A549 treated with DMSO at 1 μM for 4 hours (cell line): ENCODE measurements at places on chromosomes 13 and 19. TPM values are rescaled to one million over a fixed set of nuclear protein-coding genes. Genes with fewer than 3 reads are reported as not detected.

The RDH8 gene
- 0.26 to 0.63 TPM (median 0.44 TPM) in 5 replicates for total RNA-seq

The ELANE gene
- 0.13 to 0.17 TPM (median 0.14 TPM) in 3 of 5 replicates, not detected in the others for total RNA-seq

The DKKL1 gene
- total RNA-seq: 0.33 to 0.78 TPM (median 0.62 TPM) in 5 replicates

The CLDN10 gene
- 0.22 to 0.62 TPM (median 0.35 TPM) in 4 of 5 replicates, not detected in the other for total RNA-seq

The OR7A5 gene
- not detected in 5 replicates for total RNA-seq

The ZNF835 gene
- total RNA-seq: not detected in 5 replicates

The MIA gene
- not detected in 5 replicates for total RNA-seq

The CYP4F8 gene
- total RNA-seq: not detected in 5 replicates

The ZNF443 gene
- 0.89 to 1.4 TPM (median 1.00 TPM) in 5 replicates for total RNA-seq

The SHC2 gene
- 0.82 to 1.1 TPM (median 0.95 TPM) in 5 replicates for total RNA-seq

The FFAR2 gene
- total RNA-seq: 0.05 TPM in 1 of 5 replicates, not detected in the others

The ZNF99 gene
- not detected in 5 replicates for total RNA-seq

The POLR1G gene
- 40.7 to 56.0 TPM (median 48.7 TPM) in 5 replicates for total RNA-seq

The CNOT3 gene
- 58.2 to 75.0 TPM (median 66.9 TPM) in 5 replicates for total RNA-seq

The SCN1B gene
- 13.9 to 19.7 TPM (median 17.4 TPM) in 5 replicates for total RNA-seq

The PRKCSH gene
- total RNA-seq: 246 to 281 TPM (median 260 TPM) in 5 replicates

The ZNF723 gene
- total RNA-seq: not detected in 5 replicates

The ZIC2 gene
- 10.4 to 17.7 TPM (median 12.5 TPM) in 5 replicates for total RNA-seq

The LILRB5 gene
- 0.02 TPM in 1 of 5 replicates, not detected in the others for total RNA-seq

The MLLT1 gene
- 12.7 to 25.2 TPM (median 21.3 TPM) in 5 replicates for total RNA-seq

The PSG11 gene
- not detected in 5 replicates for total RNA-seq

The UBE2L5 gene
- total RNA-seq: not detected in 5 replicates

The SHISA2 gene
- 0.02 to 0.04 TPM in 2 of 5 replicates, not detected in the others for total RNA-seq

The PSG7 gene
- total RNA-seq: 0.06 to 0.26 TPM (median 0.09 TPM) in 5 replicates

The CYP2F1 gene
- total RNA-seq: not detected in 5 replicates

The PEG3 gene
- not detected in 5 replicates for total RNA-seq

The CAPNS1 gene
- 1,600 to 2,176 TPM (median 2,055 TPM) in 5 replicates for total RNA-seq

The LYPD5 gene
- total RNA-seq: 0.17 to 0.31 TPM (median 0.22 TPM) in 5 replicates
